ACHN (cell line): ENCODE measurements at places on chromosomes 7 and 10.

DNA sequence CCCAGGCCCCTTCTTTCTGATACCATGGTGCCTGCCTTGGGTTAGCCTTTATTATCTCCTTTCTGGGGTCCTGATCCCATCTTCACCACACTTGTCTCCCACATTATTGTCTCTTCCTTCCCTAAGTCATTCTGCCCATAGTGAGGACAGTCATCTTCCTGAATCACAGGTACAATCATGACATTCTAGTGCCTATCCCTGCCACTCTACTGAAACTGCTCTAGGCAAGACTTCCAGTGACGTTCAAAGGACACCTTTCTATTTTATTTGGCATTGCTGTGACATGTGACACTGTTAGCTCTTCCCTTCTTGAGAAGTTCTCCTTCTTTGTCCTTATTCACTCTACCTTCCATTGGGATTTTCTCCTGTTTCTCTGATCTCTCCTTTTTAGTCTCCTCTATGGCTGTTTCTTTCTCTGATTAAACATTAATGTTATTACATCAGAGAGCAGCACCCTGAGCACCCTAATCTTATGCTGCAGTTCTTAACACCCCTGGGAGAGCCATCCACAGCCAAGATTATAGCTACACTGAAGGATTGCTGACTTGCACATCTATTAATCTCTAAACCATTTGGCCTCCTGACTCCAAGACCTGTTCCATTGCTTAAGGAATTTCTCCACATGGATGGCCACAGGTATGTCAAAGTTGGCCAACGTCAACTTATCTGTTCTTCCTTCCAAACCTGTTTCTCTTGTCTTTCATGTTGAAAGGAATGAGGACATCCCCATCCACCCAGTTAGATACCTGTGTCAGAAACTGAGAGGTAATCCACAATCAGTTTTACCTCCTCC is 10.9 kb downstream of the MACC1 start:
- no peak for DNase-seq

GRCh38 chr7:44959433-44959951 is 19.3 kb downstream of the MYO1G start:
- DNase-seq, result no peak

DNA sequence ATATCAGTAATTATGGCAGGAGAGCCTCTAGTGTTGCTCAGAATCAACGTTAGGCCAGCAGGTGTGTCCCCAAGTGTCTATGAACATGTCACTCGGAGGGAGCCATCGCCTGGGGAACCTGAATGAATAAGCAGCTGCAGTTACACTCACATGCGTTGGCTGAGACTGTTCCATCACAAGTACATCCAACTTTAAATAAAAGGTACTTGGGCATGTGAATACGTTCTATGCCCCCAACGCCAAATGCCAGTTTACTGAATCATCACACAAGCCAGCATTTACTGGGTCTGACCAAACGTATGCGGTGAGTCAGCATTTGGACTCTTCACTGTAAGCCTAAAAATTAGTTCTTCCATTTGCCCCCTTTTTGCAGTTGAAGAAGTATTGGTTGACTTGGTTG is 207.6 kb upstream of the PLXNA4 start:
- peak; percentile 97 for DNase-seq

GRCh38 chr7:6917258-6917657 is 91.2 kb upstream of the CCZ1B start:
- DNase-seq, result no peak

DNA sequence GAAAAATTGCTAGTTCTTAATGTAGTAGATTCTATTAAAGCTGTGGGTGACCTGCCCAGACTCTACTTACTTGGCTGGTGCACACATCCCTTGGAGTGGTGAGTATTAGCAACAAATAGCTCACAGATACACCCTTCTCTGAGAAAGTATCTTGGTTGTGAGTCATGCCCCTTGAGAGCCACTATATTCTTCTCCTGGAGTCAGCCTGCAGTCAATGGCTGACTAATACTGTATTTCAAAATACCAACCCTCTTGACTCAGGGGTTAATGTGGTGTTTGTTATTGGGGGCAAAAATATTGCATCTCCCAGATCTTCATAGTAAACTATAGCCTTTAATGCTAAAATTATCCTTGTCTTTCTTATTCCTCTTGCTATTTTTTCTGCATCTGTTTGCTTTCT is 354.9 kb downstream of the BMPER start:
- peak; percentile 84 for DNase-seq

GRCh38 chr10:124523901-124524300 is 62.3 kb downstream of the LHPP start:
- DNase-seq, result no peak

DNA sequence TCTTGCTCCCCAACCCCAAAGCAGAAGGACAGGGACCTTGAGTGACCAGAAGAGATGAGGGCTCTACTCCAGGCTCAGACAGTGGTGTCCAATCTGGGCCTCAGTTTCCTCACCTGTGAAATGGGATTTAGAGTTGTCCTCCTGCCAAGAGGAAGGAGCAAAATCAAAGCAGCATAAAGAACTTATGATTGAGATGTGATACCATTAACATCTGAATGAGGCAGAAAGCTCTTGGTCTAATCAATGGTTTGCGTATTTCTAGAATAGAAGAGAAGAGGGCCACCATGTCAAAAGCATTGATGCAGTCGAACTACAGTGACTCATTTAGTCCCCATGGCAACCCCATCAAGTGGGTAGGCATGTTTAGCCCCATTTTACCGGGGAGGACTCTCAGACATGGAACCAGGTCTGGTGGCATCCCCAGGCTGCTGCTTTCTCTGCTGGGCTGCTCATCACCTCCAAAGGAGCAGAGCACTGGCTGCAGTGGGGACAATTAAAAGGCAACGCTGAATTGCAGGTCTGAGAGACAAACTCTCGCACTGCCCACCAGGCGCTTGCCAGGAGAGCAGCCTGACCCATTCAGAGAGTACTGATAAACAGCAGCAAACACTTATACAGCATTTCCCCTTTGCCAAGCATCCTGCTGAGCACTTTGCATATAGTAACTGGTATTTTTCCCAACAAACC is 175.9 kb downstream of the NEURL1 start:
- DNase-seq, result no peak

DNA sequence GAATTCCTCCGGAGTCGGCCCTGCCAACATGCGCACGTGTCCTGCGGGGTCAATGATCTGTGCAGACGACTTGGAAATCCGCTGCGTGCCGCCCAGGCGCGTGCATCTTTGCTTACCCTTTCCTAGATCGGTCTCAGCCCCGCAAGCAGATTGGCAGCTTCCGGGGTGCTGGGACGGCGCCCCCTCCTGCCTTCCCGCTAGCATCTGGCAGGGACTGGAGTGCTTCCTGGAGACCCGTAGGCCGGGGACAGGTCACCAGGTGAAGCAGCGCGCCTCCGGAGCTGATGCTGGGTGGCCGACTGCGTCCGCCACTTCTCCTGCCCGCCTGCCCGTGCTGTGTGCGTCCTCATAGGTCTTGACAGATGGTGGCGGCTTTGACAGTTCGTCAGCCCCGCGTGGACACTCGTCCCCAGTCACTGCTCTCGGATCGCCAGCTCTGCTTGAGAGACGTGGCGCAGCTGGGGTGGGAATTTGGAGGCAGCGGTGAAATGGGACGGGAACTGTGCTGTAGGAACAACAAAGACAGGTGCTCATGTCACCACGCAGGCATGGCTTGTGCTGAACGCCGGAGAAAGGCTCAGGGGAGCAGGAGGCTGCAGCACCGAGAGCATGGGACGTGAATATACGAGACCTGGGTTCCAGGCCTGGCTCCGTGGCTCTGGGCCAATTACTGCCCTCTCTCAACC is 21.9 kb upstream of the KCNK18 start:
- DNase-seq, result no peak

- no peak for DNase-seq
Observed at GRCh38 chr7:74527842-74528241, 74.1 kb downstream of the GTF2IRD1 start.

DNA sequence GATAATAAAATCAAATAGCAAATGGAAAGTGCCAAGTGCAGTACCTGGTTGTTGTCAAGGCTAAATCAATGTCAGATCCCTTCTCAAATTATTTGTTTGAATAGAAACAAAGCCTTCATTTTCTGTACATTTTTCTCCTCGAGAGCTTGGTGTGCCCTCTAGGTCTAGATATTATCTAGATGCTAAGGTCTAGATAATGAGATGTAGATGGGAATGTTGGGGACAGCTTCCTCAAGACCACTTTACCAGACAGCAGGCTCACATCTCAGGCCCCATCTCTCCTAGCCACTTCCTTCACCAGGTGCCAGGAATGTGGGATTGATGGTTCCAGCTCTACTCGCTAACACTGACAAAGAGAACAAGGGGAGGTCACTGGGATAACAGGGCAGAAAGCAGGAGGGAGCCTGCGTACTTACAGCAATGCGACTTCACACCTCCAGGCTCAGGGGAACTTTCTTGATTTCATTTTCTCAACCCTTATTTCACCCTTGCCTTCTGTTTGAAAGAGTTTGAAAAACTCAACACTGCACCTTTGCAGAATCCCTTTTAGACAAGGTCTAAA is 451.4 kb upstream of the VSTM2A start:
- no peak for DNase-seq

DNA sequence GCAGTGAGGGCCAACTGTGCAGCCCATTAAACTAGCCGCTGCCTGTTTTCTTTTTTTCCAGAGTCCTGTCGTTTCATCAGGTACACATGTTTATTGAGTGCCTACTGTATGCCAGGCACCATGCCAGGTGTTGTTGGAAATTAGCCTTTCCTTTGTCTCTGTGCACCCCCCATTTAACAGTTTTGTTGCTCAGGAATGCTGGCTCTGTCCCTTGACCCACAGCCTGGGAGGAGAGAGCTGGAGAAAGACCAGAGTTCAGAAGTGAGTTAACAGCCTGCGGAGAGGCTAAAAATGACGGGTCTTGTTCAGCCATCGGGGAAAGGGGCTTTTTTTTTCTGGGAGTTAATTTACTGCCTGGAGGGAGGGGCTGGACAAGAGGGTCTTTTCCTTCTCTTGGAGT is 1.3 kb downstream of the LRMDA start:
- DNase-seq, result no peak

GRCh38 chr10:122281018-122281626 is 10.0 kb downstream of the BTBD16 start:
- DNase-seq, result no peak

GRCh38 chr7:130393841-130394411 is 13.6 kb downstream of the CPA1 start:
- no peak for DNase-seq

- no peak for DNase-seq
Observed at GRCh38 chr7:47652591-47652990, 70.7 kb upstream of the TNS3 start.

GRCh38 chr10:11335167-11335652 is 276.2 kb downstream of the USP6NL start:
- DNase-seq, result no peak
